Stimulated activated CD8-positive, alpha-beta memory T cell treated with anti-CD3 and anti-CD28 coated beads, Interleukin-15, amount 100 ng/mL, for 1 hour (primary cell): ENCODE measurements at places on chromosomes 1 and 21.

DNA sequence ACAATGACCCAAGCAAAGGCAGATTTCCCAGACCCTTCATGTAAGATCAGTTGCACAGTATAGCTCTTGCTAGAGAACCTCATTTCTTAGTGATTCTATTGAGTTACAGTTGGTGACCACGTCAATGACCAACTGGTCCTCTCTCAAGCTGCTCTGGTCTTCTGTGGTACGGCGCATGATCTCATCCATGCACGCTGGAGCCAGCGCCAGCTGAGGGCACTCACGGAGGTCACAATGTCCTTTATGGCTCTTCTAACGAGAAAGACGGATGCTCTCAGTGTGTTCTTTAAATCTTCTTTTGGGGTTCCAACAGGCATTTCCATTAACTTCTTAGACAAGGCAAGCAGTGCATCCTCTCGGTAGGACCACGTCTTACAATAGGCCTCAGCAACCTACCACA is 22.3 kb downstream of the CEP104 start:
- no peak for DNase-seq

- no peak for DNase-seq
These were observed 245.8 kb downstream of the PLA2G4A start for GRCh38 chr1:187074445-187075048.

DNA sequence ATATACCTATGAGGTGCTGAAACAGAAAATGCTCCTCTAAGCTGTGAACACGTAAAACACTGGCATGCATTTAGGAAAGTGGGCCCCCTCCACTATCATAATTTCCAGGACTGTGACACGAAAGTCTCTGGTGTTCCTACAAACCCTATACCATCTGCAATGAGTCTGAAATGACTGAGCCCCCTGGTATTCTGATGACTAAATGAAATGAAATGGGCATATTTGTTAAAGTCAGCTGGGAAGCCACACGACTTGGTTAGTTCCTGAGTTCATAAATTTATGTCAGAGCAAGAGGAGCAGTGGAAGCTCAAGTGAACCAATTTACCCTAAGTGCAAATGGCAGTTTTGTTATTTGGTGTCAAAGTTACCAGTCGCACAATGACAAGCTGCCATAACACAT is 182.3 kb downstream of the KCTD3 start:
- DNase-seq: no peak

- DNase-seq: no peak
These were observed 29.9 kb upstream of the PUM1 start for GRCh38 chr1:31095298-31095981.

GRCh38 chr1:110870721-110871388 is 2.1 kb upstream of the CD53 start:
- DNase-seq: no peak
